GM23338 (cell line): ENCODE measurements at places on chromosomes 11 and 22. TPM values are rescaled to one million over a fixed set of nuclear protein-coding genes. Genes with fewer than 3 reads are reported as not detected.

AIFM3 gene
- 0.45 and 1.7 TPM in 2 replicates for total RNA-seq

DNA sequence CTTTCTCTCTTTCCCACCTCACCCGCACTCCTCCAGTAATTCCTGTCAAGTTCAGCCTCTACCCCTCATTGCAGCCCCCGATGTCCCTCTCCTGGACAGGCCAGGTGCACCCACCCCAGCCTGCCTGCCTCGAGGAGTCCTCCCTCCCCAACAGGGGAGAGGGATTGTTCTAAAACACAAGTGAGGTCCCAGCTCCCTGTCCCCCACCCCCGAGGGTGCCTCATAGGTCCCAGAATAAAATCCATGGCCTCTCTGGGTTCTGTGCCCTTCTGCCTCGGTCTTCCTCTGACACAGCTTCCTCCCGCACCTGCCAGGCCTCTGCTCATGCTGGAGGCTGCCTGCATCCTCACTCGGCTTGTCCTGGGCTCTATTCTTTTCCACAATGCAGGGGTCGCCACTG lies 720.1 kb downstream of the BRD1 start:
- H3K27ac ChIP-seq: no peak overlapping the region
- H3K4me1 ChIP-seq: no peaks in the 10 kb centered on the region
- H3K36me3 ChIP-seq: peaks cover 4% of the 10 kb centered on the region; the same call in 1 of the 2 replicates
- DNase-seq: no peak

DNA sequence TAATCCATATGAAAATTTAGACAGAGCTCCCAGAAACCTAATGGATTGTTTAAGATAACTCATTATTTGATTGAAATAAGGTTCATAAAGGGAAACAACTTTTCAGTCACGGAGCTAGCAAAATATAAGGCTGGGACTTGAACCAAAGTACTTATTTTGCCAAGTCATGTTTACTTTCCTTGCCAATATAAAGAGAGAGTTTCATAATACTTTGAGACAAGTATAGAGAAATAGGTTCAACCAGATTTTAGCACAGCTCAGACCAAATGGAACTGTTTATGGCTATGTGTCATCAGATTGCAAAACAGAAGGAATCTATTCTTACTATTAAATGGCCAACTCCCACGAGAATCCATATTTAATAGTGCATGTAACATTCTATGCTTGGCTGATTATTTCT lies 1517.5 kb upstream of the TENM4 start:
- H3K4me1 ChIP-seq: peaks cover 13% of the 10 kb centered on the region
- DNase-seq: no peak
- H3K27me3 ChIP-seq: no peaks in the 10 kb centered on the region
- H3K27ac ChIP-seq: no peak overlapping the region
- H3K4me3 ChIP-seq: no peak overlapping the region

GRCh38 chr11:368414-369335 lies 624 bp upstream of the B4GALNT4 start:
- H3K27me3 ChIP-seq: no peaks in the 10 kb centered on the region
- H3K4me1 ChIP-seq: peaks cover 9% of the 10 kb centered on the region; the same call in 1 of the 2 replicates
- peak overlapping the region; percentile 54 for H3K4me3 ChIP-seq
- DNase-seq: no peak
- H3K27ac ChIP-seq: no peak overlapping the region

GRCh38 chr22:22942511-22943329 lies 55.1 kb downstream of the IGLL5 start:
- H3K4me3 ChIP-seq: no peak overlapping the region
- no peaks in the 10 kb centered on the region for H3K36me3 ChIP-seq
- peaks cover 61% of the 10 kb centered on the region for H3K27me3 ChIP-seq
- no peaks in the 10 kb centered on the region for H3K4me1 ChIP-seq
- DNase-seq: peak; percentile 93
